GM18507 (cell line): ENCODE measurements at places on chromosomes 7 and 10.

- no peak for DNase-seq
Observed at GRCh38 chr7:158109364-158110033, 478.1 kb downstream of the PTPRN2 start.

GRCh38 chr10:44911081-44911540, at the start of gene TMEM72:
Gene TMEM72, plus strand, starts transcription at chr10:44911337. Its CDS starts 176 bp downstream, at chr10:44911513.
- no peak for DNase-seq

- DNase-seq = no peak
Observed at GRCh38 chr10:6667679-6668270, 87.7 kb upstream of the PRKCQ start.

GRCh38 chr7:36366005-36366717, 23.5 kb upstream of the ANLN start:
- no peak for DNase-seq

- DNase-seq = no peak
Observed at GRCh38 chr10:69439813-69440506, 11.3 kb upstream of the TSPAN15 start.

GRCh38 chr10:34454590-34455261, 360.4 kb downstream of the PARD3 start:
- DNase-seq = no peak

GRCh38 chr7:110027385-110027784, 1063.5 kb upstream of the LRRN3 start:
- DNase-seq = no peak

DNA sequence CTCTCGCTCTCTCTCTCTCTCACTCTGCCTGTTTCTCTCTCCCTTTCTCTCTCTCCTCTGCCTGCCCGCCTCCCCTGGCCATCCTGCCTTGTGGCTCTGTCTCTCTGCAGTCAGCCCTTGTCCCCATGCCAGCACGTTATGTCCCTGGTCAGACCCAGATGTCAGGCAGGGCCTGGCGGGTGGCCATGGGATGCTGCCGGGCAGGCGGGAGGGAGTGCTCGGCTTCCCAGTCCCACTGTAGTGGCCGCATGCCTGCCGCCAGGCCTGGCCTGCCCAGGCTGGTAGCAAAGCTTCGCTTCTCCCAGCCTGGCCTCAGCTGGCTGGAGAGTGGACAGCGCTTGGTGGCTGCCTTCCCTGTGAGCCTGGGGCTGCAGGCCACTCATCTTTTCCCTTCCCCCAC, 121.5 kb upstream of the ZNF716 start:
- DNase-seq = no peak

- DNase-seq = no peak
Observed at GRCh38 chr7:105764506-105764905, 111.9 kb downstream of the ATXN7L1 start.
